Left renal pelvis (tissue), 4 donors: ENCODE measurements at places on chromosomes 7 and 10. TPM values are rescaled to one million over a fixed set of nuclear protein-coding genes. Genes with fewer than 3 reads are reported as not detected.

The AKR1C4 gene
- not detected for polyA plus RNA-seq

DNA sequence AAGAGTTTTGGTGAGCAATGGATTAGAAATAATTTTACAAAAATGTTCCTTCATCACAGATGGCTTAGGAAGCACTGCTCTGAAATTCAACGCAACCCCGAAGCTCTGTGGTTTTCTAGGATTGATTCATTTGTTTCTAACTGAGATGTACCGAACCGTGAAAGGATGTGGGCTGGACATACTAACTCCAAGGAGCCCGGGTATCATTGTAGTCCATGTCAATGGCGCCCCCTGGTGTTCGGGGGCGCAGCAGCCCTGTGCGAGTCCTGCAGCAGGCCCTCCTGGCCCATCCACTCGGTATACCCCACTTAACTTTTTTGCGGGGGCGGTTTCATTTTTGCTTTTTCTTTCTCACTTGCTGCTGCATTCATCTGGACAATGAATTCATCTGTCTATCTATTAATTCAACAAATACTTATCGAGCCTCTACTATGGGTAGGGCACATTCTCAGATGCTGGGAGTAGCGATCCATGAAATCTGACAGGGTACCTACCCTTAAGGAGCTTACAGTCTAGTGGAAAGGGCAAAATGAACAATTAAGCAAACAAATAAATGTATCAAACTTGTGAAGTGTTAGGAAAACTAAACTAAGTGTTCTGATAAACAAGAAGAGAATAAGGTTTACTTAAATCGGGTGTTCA, 25.2 kb upstream of the ITPRID1 start:
- no peak for DNase-seq

GRCh38 chr7:123131961-123132360, 67.8 kb downstream of the SLC13A1 start:
- no peak for DNase-seq

The GJC3 gene
- 1.3 TPM for polyA plus RNA-seq

- DNase-seq: peak; percentile 14
Measured at GRCh38 chr10:42367532-42368230, 270.7 kb downstream of the ZNF33B start.

The BMPER gene
- 25.1 TPM for polyA plus RNA-seq

DNA sequence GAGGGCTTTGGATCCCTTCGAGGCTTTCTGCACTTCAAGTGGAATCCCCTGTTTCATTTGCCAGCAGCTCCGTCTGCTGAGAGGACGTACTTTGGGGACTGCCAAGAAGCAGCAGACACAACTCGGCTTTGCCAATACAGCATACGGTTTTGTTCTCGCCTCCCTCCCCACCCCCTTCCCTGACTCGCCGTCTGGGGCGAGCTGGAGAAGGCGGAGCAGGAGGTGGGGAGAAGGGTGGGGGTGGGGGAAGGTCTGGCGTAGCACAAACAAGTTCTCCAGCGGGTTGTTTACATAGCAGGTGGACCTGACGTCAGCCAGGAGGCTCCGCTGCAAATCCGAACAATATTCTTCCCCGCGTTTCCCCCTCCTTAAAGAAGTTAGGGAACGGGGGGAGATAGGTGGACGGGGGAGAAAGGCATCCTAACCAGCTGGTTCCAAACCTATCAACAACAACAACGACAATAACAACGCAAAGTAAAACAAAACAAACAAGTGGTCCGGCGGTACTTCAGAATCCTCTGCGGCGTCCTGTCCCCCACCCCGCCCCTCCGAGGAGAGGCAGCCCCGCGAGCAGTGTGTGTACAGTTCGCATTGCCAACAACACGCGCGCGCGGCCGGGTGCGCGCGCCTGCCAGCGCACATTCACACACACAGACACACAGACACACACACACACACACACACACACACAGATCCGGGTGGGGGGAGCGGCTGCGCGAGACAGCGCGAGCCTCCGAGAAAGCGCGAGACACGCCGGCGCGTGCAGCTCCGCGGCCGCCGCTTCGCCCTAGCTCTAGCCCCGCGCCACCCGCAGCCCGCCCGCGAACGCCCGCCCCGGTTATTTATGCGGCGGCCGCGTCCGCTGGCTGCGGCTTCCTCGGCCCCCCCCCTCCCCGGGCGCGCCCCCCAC, 167.0 kb upstream of the PPP1R3A start:
- peak; percentile 67 for DNase-seq
